ENCODE measurements at places on chromosomes 7 and 10. TPM values are rescaled to one million over a fixed set of nuclear protein-coding genes. Genes with fewer than 3 reads are reported as not detected.

DNA sequence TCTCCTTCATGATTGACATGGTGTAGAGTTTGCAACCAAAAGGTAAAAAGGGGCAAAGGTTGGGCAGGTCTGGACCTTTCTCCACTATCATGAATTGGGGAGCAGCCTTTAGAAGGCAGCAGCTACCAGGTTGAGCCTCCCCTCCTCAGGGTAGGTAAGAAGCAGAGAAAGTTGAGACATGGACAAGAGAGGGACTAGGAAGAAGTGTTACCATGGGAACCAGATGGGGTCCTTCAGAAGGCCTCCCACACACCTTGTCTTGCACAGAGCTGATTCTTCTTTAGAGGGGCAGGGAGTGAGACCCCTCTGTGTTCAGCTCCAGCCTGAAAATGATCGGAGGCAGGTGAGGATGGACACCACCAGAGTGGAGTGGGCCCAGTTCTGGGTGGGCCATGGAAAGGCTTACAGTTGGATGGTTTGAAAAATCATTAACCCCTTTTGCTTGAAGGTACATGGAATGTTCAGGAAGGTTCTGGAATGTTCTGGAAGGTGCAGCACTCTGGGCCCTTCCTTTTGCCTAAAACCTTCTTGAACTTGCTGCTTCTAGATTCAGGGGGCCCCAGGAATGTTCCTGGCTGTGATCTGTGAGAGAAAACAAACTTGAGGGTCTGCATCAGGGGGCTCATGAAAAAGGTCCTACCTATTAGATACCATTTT is 7.0 kb downstream of the VPS37D start:
- DNase-seq: no peak

- no peak for DNase-seq
Measured at GRCh38 chr7:47536661-47537611, 45.0 kb downstream of the TNS3 start.

DNA sequence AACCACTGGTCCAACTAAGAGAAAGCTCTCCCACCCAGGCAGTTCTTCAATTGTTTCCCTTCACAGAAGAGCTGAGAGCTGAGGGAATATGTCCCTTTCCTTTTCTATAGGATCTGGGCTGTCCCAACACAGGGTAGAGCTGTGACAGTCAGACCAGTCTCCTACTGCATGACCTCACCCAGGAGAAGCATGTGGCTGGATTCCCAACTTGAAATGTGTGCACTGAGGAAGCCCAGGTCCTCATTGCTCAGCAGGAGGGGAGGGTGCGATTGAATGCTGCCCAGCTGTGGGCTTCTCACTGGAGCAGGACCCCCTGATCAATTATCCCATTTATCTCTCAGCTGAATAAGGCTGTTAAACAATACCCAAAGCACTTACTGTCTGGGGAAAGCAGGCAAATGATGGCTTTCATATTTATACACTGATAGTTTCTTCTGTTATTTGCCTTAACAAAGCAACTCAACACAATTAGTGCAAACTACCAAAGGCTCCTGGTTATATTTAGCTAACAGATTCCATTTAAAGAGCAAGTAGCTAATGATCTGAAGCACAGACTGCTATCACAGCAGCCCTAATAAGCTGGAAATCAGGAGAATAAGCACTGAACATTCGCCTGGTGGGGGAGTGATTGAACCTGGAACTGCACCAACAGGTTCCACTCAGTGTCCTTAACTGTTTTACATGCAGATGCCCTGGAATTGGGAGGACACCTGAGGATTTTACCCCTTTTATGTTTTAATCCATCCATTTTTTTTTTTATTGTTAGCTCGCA is 508.8 kb downstream of the CCSER2 start:
- no peak for DNase-seq

GRCh38 chr10:7988989-7989388 is 65.5 kb upstream of the GATA3 start:
- DNase-seq: no peak

GRCh38 chr10:88110355-88110754 is 246.9 kb downstream of the PTEN start:
- no peak for DNase-seq

DNA sequence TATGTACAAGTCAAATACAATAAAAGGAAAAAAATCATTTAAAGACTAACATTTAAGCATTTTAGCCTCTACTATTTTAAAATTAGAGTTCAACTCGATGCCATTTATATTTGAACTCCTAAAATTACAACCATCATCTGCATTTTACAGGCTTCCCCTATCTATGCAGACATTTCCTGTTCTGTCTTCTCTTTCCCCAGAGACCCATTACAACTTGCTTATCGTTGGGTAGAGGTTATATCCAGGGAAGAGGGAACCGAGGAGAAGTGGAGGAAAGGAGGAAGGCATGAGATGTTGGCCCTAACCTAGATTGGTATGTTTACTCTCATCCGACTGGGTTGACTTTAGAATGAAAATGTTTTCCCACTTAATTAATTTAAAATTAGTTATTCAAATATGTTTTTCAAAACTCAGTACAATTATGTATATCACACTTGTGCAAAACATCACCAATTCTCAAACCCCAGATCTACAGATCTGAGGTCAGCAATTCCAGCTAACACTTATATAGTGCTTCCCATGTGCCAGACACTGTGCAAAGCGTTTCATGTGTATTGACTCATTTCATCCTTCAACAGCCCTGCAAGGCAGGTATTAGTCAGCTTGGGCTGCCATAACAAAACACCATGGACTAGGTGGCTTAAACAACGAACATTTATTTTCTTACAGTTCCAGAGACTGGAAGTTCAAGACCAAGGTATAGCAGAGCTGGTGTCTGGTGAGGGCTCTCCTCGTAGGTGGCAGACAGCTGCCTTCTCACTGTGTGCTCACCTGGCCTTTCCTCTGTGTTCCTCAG is 27.3 kb upstream of the HERPUD2 start:
- DNase-seq: no peak

GRCh38 chr7:21076054-21076453 is 289.4 kb upstream of the SP8 start:
- no peak for DNase-seq

GRCh38 chr10:9853405-9854355 is 1164.0 kb upstream of the CELF2 start:
- DNase-seq: no peak

DNA sequence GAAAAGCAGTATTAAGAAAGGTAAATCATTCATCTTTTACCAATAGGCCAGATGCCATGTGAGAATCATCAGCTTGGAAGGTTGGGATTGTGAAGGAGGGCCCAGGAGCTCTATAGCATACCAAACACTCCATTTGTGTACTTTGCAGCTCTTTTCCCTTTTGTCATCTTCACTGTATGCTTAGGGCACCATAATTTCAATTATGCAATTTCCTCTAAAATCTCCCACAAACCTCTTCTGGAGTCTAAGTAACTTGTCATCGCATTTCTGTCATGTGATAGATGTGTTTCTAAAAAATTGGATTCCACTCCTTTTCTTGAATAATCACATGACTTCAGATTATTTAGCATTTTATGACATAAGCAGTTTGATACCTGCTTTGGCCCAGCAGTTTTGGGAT is 17.9 kb downstream of the RPP30 start:
- DNase-seq: no peak

DNA sequence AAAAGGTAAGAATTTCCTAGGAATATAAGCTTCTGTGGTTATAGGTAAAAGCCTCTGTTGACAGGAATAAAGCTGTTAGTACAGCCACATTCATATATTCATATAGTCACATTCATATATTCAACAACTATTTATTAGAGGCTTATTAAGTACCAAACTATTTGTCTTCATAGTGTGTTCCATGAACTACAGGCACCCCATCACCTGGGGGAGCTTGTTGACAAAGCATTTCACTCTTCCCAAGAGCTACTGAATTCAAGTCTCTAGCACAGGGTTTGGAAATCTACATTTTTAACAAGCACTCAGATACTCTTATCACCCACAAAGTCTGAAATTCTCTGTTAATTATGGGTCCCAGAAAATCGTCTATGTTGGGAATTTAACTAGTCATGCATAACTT is 110.6 kb downstream of the RNLS start:
- DNase-seq: no peak

DNA sequence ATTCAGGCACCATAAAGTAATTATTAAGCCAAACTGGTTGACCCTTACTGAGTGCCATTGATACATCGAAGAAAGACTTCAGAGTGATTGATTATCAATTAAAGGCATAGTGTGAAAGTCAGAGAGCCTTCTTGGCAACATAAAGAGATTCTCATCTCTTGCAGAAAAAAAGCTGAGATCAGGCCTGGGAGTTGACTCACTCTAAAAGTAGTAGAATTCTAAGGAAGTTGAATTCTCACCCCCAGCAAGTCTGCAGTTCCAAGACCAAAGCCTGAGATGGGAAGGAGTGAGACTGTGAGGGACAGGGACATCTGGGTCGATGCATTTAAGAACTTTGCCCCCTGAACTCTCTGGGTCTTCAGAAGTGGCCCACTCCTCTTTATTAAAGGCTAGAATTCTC is 21.6 kb upstream of the ERCC6 start:
- DNase-seq: no peak

DNA sequence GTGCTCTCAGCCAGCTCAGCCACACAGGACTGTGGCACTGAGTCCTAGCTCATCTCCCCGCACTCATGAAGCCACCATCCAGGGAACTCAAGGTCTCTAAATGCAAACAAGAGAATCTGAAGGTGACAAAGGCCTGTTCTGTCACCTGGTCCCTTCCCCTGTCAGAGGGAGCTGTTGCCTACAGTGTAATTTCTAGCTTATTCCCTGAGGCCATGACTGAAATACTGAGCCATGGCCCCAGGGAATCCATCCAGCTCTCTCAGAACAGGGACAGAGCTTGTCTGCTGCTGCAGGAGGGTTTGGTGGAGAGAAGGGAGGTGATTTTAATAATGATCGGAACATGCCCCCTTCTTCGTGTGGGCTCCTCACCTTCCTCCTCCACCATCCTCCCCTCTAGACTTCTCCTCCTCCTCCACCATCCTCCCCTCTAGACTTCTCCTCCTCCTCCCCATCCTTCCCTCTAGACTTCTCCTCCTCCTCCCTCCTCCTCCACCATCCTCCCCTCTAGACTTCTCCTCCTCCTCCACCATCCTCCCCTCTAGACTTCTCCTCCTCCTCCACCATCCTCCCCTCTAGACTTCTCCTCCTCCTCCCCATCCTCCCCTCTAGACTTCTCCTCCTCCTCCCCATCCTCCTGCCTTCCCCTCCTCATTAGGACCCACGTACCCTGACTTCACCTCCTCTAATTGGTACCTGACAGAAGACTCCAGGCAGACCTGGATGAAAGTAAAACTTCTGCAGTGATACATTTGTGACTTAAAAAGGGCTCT is 338.0 kb upstream of the MKI67 start:
- DNase-seq: no peak

DNA sequence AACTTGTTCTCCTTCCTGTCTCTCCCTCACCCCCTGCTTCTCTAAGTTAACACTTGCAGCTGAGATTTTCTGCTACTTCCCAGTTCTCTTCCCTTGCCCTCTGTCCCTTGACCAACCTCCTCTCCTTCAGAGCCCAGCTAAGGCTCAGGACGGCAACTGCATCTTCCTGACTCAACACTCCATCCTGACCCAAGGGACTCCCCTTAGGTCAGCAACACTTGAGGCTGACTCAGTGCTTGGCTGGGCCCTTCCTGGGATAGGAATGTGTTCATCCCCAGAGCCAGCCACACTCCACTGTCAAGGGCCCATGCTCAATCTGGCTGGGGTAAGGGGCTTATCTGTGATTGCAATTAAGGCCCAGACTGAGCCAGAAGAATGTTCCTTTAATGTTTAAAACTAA is 3.4 kb downstream of the CALHM2 start:
- DNase-seq: no peak

DNA sequence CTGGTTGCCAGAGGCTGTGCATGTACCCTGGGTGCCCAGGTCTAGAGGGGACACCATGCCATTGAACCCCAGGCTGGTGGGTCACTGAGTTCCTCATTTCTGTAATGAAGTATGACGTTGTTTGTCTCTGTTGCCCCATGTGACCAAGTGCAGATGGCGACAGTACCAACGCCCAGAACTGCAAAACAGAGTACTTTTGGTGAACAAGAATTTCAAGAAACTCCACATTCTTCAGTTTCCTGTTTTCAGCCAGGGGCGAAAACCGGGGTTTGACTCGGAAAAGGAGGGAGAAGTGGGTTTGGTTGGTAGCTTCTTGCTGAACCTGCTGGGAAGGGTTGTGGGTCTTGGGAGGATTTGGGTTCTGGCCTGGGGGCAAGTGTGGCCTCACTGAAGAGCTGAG is 18.2 kb downstream of the CYP17A1 start:
- DNase-seq: no peak

GRCh38 chr10:112335111-112335867 is 38.6 kb upstream of the ACSL5 start:
- DNase-seq: no peak

DNA sequence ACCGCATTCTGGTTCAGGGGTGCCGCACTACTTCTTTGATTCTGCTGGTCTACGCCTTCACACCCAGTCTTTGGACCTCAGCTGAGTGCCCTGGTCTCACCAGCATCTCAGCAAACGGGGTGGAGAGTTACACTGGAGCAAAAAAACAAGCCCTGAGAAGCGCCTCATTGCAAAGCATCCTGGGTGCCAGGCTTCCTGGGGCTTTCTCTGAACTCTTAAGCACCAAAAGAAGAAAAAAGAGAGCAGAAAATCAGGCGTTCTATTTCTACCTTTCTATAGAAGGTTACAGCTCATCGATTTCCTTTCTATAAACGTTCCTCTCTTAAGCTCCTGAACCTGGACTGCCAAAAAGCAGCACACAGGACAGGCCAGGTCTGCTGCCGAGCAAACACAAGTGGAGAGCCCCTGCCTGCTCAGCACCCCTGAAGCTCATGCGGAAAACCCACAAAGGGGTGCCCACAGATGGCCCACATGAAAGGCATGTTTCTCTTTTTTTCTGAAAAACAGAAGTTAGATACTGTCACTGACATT is 217.9 kb downstream of the SFMBT2 start:
- no peak for DNase-seq

Gene CYP17A1
- 1.1 TPM for total RNA-seq

Gene LEP
- total RNA-seq: 0.89 TPM

Gene NIPSNAP2
- 66.6 TPM for total RNA-seq

Gene MYL10
- total RNA-seq: not detected

Gene ARHGEF35
- total RNA-seq: 9.7 TPM

Gene CTTNBP2
- total RNA-seq: 16.6 TPM

Gene TRUB1
- total RNA-seq: 18.3 TPM

Gene GSAP
- 39.7 TPM for total RNA-seq

Gene NODAL
- not detected for total RNA-seq

Gene CHPF2
- total RNA-seq: 43.0 TPM

Gene TUBAL3
- not detected for total RNA-seq

All from ureter (tissue), 1 donor.